ENCODE measurements at places on chromosomes 6 and 20. TPM values are rescaled to one million over a fixed set of nuclear protein-coding genes. Genes with fewer than 3 reads are reported as not detected.

Gene TNXB
- total RNA-seq = 65.8 TPM

Gene AIF1
- total RNA-seq = 17.7 TPM

- no peak for DNase-seq
Measured at GRCh38 chr6:170137911-170138910, 152.7 kb downstream of the DLL1 start.

- no peak for DNase-seq
Measured at GRCh38 chr6:119653329-119653728, 303.8 kb upstream of the MAN1A1 start.

Gene BHLHE23
- total RNA-seq = not detected

DNA sequence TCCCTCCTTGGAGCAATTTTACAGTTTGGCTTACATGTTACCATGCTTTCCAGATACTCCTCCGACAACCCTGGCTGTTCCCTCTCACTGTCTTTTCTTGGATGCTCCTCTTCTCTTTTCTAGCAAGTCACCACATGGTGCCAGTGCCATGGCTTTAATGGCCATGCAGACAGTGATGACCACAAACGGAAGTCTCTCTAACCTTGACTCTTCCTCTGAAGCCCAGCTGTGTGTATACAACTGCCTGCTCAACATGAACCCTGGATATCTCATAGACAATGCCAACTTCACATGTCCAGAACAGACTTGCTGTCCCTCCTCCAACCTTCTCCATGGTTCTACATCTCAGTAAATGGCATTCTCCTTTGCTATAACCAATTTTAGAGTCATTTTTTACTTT is 49.8 kb upstream of the NEDD9 start:
- DNase-seq = no peak

Gene CLDN20
- not detected for total RNA-seq

Gene TCP11
- total RNA-seq = not detected

GRCh38 chr6:19906171-19906570 is 69.0 kb downstream of the ID4 start:
- no peak for DNase-seq

DNA sequence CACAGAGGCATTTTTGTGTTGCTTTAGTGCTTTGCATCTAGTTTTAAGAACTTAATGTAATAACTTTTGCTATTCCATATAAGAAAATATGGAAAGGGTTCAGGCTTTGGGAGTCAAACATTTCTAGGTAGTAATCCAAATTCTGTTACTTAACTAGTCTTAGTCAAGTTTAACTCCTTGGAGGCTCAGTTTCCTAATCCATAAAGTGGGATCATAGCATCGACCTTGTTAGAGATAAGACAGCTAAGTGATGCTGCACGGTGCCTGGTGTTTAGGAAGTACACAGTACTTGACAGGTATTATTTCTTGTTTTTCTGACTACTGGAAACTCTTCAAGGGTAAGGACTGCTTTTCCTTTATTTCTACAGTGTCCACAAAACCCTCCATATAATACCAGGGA is 24.5 kb upstream of the ARMH2 start:
- no peak for DNase-seq

DNA sequence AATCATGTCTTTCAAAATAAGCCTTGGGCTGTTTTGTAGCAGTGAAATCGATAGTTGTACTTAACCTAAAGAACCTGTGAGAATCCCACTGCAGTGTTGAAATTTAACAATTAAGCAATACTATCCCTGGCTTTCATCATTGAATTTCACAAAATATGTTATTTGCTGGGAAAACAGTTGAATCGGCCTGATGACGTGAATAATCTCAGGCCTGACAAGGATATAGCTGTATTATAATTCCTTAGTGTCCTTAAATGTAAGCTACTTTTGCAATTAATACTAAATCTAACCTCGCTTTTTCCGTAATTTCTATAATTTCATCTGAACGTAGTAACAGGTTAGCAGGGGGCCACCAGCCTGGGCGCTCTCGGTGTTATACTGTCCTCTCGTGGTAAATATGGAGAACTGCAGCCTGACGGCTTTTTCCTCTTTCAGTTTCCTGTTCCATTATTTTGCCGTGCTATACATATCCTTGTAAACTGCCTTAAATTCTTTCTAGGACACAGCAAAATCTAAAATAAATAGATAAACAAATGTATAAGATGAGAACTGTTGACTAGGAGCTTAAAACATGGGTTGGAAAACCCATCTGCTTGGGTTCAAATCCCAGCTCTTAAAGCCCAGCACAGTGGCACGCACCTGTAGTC is 24.0 kb downstream of the MTFR2 start:
- DNase-seq = peak; percentile 65

DNA sequence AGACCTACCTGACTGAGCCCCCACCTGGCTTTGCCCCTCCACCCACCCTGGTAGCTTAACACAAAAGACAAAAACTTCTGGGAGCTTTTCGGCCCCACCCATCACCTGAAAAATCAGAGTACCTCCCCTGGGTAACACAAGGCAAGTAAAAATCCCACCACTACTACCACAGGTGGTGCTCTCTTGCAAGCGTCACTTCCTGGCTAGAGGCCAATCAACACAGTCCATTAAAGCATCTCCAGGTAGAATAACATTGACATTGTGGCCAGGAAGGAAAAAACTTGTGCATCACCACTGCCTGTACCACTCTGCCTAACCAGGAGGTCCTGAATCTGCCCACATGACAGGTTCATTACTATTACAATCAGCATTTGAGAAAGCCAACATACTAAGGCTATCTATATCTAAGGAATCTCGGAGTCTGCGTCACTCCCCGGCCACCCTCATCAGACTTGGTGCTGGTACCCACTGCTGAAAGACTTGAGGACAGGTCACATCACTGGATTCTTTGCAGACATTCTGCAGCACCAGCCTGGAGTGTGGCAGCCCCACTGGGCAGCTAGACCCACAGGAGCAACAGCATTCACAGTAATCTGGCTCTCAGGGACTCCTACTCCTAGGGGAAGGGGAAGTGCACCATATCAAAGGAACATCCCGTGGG is 125.9 kb downstream of the CDK19 start:
- no peak for DNase-seq

- no peak for DNase-seq
Measured at GRCh38 chr6:155676346-155676745, 220.7 kb upstream of the NOX3 start.

Gene AGER
- total RNA-seq = 1.6 TPM

DNA sequence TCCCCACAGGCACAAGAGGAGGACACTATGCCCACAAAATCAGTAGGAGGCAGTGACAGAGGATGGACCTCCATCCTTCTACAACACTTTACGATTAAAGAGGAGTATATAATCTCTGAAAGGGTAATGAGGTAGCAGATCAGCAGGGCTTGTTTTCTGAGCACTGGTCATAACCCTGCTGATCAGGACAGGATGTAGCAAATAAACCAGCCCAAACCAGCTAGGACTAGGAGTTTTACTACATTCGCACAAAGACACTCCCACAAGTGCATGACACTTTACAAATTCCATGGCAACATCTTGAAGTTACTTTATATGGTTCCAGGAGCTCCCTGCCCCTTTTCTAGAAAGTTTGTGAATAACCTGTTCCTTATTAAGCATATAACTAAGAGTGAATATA is 73.3 kb upstream of the CHD6 start:
- DNase-seq = no peak

DNA sequence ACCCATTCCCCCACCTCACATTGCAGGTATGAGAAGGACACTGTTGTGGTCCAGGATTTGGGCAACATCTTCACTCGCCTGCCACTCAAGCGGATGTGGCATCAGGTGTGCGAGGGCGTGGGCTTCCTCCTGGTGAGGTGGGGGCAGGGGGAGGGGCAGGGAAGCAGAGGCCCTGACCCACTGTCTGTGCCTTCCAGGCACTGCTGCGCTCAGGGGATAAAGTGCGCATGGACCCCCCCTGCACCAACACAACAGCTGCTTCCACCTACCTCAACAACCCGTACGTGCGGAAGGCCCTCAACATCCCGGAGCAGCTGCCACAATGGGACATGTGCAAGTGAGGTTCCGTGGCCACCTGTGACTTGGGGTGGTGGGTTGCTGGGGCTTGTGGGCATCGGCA is 3.7 kb downstream of the CTSA start:
- DNase-seq = no peak

- no peak for DNase-seq
Measured at GRCh38 chr20:62390317-62391164, 3.6 kb downstream of the RPS21 start.

Gene TMEM242
- 18.1 TPM for total RNA-seq

DNA sequence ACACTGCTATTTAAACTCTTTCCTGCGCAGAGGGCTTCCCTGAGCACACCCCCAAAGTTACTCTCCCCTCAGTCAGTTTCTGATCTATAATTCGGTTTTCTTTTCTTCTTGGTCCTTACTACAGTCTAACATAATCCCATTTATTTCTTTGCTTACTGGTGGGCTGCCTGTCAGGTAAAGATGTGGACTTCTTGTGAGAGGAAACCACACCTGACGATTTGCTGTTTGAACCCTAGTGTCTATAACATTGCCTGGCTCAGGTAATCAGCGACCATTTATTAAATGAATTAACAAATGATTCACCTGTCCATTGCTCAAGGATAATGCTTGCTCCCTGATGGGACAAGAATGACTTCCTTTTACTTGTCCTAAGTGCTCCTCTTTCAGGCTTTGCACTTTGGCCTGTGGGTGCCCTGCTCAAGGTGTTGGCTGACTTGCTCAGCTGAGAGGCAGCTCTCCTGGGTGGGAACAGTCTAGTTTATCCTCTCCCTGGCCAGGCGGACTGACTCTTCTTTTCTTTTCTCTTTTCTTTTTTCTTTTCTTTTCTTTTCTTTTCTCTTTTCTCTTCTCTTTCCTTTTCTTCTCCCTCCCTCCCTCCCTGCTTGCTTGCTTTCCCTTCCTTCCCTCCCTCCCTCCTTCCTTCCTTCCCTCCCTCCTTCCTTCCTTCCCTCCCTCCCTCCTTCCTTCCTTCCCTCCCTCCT is 233.1 kb downstream of the BCAS1 start:
- no peak for DNase-seq

GRCh38 chr6:90383196-90383822 is 86.7 kb upstream of the BACH2 start:
- no peak for DNase-seq

DNA sequence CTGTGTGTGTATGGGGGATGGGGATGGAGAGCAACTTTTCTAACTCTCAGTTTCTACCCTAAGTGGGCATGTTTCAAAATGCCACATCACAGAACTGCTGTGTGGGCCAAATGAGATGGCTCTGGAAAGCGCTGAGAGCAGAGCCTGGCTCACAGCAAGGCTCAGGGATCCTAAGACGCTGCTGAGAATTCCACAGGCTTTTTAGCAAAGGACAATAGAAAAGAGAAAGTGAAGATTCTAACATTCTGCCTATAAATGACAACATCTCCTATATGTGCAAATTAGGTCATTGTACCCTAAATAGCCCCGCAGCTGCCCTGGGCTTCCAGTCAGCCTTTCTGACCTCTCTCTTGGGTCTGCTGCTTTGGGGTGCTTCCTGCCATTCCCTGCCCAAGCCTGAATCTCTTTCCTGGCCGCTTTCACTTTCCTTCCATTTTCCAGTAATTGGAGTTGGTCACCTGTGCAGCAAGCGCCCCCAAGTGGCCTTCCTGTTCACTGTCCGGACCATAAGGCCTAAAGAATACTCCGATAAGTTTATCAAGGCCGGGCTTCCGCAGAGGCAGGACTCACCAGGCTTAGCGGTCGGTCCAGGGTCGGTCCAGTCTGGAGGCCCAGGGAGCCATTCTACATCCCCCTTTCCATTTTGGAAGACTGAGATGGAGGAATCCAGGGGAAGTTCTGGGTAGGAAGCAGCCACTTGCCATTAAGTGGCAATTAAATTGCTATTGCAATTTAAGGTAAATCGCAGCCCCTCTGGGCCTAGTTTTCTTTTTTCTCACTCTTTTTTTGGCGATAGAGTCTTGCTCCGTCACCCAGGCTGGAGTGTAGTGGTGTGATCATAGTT is 6.7 kb upstream of the DDR1 start:
- DNase-seq = peak; percentile 94

Gene MOXD1
- 2.2 TPM for total RNA-seq

DNA sequence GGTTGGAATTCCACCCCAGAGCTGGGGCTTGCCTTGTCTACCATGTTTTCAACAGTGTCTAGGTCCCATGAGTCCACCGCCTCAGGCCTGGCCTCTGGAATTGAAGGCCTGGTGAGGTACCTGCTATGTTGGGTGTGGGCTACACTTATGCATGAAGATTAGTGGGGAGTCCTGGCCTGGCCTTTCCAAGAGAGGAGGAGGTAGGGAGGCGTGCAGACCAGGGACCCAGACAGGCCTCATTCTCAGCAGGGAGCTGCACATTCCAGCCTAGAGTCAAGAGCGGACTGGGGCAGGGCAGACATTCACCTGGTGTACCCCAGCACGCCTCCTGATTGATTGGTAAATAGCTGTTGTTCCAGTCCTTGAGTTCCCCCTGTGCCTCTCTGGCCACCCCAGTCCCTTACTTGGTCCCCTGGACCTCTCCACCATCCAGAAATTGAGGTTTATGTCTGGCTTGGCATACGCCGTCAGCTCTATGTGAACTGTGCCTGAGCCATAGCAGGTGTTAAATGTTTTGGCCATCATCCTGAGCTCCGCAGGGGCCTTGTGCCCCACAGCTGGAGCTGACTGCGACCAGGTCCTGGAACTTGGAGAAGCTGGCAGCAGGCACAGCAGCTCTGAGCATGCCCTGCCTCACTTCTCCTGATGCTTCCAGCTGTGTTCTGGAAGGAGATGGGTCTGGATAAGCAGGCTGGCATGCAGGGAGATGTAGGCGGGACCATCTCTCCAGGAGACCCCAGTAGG is 8.2 kb upstream of the VEGFA start:
- DNase-seq = no peak

All from Right ventricle myocardium superior (tissue), 1 donor.